ENCODE measurements at places on chromosomes 11 and 22. TPM values are rescaled to one million over a fixed set of nuclear protein-coding genes. Genes with fewer than 3 reads are reported as not detected.

CDC42BPG gene
- polyA plus RNA-seq = 10.0 TPM

CALCA gene
- 3.0 TPM for polyA plus RNA-seq

ILK gene
- polyA plus RNA-seq = 138 TPM

OR10A2 gene
- not detected for polyA plus RNA-seq

MYOD1 gene
- not detected for polyA plus RNA-seq

KRTAP5-1 gene
- polyA plus RNA-seq = not detected

TMEM45B gene
- 15.0 TPM for polyA plus RNA-seq

RBMXL2 gene
- polyA plus RNA-seq = not detected

NUDT8 gene
- polyA plus RNA-seq = 22.3 TPM

CD3D gene
- polyA plus RNA-seq = 9.9 TPM

CHRM4 gene
- 0.10 TPM for polyA plus RNA-seq

CDON gene
- 1.5 TPM for polyA plus RNA-seq

KIF18A gene
- 0.91 TPM for polyA plus RNA-seq

GAB4 gene
- polyA plus RNA-seq = not detected

YPEL1 gene
- 1.6 TPM for polyA plus RNA-seq

HTR3A gene
- polyA plus RNA-seq = 0.78 TPM

TAF1D gene
- 226 TPM for polyA plus RNA-seq

FAM180B gene
- polyA plus RNA-seq = 0.10 TPM

HOATZ gene
- 23.6 TPM for polyA plus RNA-seq

Measured in lung (tissue), 17 donors.